Endothelial cell (in vitro differentiated cells): ENCODE measurements at places on chromosomes 2 and 18.

GRCh38 chr2:43482961-43483360, 112.9 kb downstream of the THADA start:
- no peak for DNase-seq

GRCh38 chr2:138090330-138090729, 126.1 kb downstream of the HNMT start:
- DNase-seq: peak; percentile 29

DNA sequence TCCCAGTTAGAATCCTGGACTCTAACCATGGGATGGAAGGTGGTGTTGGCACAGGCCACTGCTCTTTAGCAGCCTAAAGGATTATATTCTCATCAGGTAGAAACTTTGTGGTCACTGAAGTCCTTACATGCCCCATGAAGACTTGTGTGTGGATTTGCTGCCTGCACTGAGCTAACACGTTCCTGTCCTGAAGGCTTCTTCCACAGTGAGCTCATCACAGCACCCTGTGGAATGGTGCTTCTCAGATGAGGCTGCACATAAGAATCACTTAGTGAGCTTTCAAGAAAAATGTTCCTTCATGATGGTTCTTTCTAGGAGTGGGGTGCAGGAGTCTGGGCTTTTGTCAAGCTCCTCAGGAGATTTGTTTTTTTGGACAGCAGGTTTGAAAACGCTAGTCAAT, 26.8 kb downstream of the STAMBP start:
- no peak for DNase-seq

GRCh38 chr2:152632736-152633135, 84.5 kb downstream of the PRPF40A start:
- no peak for DNase-seq

GRCh38 chr18:68427951-68428401, 286.9 kb downstream of the TMX3 start:
- DNase-seq: no peak

DNA sequence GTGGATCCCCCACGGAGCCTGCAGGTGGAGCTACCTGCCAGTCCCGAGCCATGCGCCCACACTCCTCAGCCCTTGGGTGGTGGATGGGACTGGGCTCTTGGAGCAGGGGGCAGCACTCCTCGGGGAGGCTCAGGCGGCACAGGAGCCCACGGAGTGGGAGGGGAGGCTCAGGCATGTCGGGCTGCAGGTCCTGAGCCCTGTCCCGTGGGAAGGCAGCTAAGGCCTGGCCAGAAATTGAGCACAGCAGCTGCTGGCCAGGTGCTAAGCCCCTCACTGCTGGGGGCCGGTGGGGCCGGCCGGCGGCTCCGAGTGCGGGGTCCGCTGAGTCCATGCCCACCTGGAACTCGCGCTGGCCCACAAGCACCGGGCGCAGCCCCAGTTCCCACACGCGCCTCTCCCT, 91.7 kb upstream of the ACVR1 start:
- no peak for DNase-seq
